Suppressor macrophage treated with lipopolysaccharide for 1 hour (primary cell): ENCODE measurements at places on chromosomes 4 and X.

- peak; percentile 56 for DNase-seq
Measured at GRCh38 chrX:14038375-14039085, 8.8 kb upstream of the GEMIN8 start.

DNA sequence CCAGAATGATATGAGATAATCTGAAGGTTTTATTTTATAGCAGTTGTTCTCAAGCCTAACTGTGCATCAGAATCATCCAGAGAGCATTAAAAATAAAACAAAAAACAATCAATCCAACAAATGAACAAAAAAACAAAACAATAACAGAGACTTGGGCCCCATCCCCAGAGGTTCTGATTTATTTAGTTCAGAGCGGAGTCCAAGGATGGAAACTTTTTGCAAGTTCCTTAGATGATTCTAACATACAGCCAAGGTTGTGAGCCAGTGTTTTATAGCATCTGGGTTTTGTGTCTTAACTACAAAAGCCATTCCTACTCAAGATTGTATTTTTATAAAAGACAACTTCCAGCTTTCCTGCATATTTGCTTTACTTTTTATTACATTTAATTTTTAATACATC is 59.4 kb upstream of the GRPR start:
- no peak for DNase-seq

DNA sequence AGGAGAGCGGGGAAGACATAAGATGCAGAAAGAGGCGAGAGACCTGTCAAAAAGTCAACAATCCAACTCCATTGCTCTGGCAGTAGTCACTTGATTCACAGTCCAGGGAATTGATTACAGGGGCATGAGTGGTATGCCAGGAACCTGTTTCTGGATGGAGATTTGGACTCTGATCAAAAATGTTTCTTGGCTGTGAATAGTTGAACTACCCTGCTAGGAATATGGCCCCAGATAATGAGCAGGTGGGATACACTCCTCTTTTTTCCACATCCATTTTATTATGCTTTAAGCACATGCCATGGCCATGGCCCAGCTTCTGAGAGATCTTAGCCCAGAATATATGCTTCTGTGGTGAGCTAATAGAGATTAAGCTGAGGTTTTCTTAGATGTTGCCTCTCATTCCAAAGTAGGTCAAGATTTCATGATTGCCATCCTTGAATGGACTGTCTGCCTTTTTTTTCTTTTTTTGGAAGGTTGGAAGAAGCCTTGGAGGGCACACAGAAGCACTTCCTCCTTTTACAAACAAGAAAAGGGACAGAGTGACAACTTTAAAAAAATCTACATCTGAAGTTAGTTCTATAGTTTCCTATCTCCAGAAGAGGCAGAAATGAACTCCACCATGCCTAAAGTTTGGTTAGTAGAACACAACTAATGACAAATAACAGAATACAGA is 121.9 kb downstream of the KIT start:
- no peak for DNase-seq

- DNase-seq: no peak
Measured at GRCh38 chr4:28799696-28800095, 1920.5 kb upstream of the PCDH7 start.

DNA sequence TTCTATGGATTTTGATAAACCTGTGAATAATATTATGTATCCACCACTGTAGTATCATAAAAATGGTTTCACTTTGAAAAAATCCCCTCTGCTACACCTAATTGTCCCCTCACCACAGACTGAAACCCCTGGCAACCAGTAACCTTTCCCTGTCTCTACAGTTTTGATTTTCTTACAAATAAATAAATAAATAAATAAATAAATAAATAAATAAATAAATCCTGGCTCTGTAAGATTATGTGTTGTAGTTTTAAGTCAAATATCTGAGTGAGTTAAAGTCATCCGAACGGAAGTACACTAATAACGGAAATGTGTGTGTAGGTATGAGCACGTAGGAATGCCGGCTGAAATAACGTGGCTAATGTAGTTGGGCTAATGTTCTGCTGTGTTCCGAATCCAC is 641.5 kb downstream of the GABRG1 start:
- no peak for DNase-seq

DNA sequence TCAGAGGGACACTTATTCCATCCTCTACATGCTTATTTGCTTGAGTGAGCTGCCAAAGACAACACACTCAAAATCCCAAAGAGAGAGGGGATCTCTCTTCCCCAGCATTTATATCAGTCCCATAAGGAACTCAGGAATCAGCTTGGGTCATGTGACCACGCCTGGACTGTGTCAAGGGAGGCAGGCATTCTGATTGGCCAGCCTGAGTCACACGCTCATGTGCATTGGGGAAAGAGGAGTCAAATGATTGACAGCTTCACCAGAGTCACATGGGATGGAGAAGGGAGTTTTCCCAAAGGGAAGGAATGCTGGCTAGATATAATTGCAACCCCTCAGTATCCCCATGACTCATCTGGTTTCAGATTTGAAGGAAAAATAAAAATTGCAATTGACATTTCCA is 49.0 kb downstream of the RWDD4 start:
- DNase-seq: peak; percentile 69

DNA sequence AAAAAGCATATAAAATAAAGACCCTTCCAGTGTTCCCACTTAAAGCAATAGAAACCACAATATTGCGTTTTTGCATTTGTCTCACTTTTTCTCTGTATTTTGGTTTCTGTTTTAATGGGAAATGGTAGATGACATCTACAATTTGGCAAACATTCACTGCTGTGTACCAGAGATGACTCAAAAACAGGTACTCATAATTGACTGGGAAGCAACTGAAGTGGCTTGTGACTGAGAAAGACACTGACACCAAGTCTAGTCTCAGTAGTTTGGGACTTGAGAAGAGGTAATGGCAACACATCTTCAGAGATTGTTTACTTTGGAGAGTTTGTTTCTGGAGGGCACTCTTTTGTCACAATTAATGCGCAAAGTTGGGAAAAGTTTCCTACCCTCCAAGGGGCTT is 42.0 kb downstream of the AREG start:
- DNase-seq: no peak

DNA sequence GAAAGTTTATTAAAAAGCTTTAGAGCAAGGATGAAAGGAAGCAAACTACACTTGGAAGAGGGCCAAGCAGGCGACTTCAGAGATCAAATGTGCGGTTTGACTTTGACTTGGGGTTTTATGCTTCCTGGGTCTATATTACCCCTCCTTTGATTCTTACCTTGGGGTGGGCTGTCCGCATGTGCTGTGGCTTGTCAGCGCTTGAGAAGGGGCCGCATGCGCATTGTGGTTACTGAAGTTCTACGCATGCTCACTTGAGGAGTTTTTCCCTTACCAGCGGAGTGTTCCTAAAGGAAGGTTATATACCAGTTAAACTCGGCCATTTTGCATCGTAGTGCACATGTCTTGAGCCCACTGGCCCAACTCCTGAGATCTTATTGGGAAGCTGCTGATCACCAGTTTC is 9.9 kb downstream of the ZNF157 start:
- peak; percentile 67 for DNase-seq
